Frontal cortex (tissue), 4 donors: ENCODE measurements at places on chromosomes 16 and 17.
A peak's percentile ranks its signal among the peaks of the same experiment; 100 is the strongest.

- DNase-seq: no peak
These were observed 405.6 kb upstream of the TOM1L1 start for GRCh38 chr17:54494721-54495715.

DNA sequence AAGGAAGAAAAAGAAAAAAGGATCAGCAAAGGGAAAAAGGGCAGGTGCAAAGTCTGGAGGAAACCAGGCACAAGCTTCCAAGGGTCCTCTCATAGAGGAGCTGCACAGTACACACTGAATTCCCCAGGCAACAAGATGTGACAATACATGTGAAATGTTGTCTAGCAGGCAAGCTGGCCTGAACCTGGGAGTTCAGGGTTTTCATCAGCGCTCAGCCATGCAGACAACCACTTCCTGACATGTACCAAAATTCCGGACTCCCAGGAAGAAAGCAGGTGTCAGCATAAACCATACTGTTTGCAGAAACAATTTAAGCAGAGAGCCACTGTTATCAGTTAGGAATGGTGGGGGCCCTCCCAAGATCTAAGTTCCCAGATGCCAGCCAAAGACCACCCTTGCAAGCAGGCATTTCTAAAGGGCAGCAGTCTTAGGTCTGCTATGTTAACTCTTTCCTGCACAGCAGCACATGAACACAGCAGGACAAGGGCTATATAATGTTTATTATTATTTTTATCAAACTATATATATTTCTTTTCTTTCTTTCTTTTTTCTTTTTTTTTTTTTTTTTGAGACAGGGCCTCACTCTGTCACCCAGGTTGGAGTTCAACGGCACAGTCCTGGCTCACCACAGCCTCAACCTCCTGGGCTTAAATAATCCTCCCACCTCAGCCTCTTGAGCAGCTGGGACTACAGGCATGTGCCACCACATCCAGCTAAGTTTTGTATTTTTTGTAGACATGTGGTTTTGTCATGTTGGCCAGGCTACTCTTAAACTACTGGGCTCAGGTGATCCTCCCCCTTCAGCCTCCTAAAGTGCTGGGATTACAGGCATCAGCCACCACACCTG lies 10.1 kb downstream of the TK2 start:
- no peak for DNase-seq

GRCh38 chr17:50310455-50311111 lies 35.3 kb upstream of the XYLT2 start:
- DNase-seq: no peak

GRCh38 chr17:41589301-41589700 lies 2.6 kb upstream of the KRT14 start:
- DNase-seq: no peak

DNA sequence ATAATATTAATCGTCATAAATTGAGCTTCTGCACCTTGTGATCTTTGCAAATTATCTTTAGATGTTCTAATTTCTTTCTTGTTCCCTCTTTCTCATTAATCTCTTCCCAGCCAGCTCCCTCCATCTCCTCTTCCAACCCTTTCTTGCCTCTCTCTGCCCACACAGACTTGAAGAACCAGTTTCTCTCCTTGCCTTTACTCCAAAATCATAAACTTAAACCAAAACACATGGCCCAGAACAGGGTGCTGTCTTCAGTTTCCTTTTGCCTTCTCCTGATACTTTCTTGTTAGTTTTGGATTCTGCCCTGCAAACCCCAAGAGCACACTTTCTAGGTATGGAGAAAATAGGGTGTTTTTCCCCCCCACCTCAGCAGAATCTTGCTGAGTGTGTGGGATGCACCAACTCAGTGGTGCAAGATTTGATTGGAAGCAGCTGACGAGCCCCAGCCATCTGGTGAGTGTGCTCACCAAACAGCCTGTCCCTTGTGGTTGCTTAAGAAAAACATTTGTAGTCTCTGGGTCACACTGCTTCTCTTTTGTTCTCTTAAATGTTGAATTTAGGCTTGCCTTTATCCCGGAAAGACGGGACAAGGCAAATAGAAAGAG lies 175.8 kb upstream of the MAF start:
- DNase-seq: no peak

DNA sequence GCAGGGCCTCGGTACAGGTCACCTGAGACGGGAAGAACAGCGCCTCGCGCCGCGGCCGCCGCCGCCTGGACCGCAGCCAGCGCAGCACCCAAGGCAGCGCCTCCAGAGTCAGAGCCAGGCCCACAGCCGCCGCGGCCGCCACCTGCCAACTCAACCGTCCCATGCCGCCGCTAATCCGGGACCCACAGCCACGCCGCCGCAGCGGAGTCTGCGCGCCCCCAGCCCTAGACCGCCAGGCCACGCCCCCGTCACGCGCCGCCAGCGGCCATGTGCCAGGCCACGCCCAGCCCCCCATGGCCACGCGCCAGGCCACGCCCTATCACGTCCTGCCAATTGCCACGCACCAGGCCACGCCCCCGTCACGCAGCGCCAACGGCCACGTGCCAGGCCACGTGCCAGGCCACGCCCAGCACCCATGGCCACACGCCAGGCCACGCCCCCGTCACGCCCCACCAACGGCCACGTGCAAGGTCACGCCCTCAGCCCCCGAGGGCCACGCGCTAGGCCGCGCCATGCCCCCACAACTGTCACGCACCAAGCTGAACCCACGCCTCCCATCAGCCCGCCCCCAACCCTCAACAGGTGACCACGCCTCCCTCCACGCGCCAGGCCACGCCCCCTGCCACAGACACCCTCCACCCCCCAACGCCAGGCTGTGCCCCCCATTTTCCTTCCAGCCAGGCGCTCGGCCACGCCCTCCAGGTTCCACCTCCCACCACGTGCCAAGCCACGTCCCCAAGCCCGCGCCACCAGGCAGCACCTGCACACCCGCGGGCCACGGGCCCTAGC lies at the start of gene PLD6:
Gene PLD6 (minus strand): TSS at position 210 of the 789 bp plus-strand sequence. CDS start 47 bp downstream, at position 163.
- peak; percentile 83 for DNase-seq

GRCh38 chr16:64061621-64062020 lies 1060.2 kb downstream of the CDH11 start:
- no peak for DNase-seq

DNA sequence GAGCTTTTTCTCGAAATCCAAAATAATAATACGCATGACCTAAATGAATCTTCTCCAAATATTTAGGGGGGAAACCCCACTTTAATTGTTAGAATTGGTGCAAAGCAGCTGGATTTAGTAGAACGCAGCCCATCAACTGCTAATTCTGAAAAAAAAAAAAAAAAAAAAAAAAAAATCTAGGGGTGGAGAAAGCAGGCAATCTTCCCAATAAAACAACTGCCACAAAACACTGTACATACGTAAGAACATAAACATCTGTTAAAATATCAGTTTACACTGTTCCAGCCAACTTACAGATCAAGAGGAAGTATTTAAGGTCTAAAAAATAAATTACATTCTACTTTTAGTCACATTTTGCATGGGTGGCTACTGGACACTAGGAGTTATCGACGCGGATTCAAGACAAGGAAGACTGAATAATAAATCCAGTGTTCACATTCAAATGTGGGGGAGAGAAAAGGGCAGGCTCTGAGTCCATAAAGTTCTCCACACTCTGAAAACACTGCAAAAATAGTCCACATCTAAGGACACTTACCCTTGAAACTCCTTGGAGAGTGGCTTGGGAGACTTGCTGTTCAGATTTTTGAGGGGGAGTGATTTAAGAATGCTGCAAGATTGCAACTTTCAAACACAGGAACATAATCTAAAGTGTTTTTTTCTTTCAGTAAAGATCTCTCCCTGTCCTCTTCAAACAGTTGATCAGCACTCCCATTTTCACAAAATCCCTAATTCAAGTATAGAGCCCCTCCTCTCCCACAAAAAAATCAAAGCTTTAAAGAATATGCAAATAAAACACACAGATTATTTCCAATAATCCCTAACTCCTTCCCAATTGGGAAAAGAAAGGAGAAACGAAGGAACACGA lies 1.3 kb downstream of the APPBP2 start:
- no peak for DNase-seq

- DNase-seq: no peak
These were observed 23.0 kb upstream of the GNA13 start for GRCh38 chr17:65079489-65079900.

DNA sequence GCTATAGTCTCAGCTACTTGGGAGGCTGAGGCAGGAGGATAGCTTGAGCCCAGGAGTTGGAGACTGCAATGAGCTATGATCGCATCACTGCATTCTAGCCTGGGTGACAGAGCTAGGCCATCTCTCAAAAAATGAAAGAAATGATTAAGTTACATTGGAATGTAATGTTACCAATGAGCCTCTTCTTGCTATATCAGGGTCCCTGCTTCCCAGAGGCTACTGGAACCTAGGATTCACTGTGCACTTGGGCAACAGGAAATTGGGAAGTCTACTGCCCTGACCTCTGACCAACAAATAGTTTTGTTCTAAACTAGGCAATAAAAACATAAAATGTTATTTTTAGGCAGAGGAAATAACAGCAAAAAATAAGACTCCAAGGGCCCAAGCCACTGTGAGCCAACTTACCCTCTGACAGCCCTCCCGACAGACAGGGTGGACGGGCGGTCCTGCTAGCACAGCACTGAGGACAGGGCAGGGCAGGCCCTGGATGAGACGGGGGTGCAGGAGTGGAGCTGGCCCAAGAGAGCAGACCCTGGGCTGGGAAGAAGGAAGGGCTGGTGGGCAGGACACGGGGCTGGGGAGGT lies 27.5 kb downstream of the NSMCE1 start:
- no peak for DNase-seq

DNA sequence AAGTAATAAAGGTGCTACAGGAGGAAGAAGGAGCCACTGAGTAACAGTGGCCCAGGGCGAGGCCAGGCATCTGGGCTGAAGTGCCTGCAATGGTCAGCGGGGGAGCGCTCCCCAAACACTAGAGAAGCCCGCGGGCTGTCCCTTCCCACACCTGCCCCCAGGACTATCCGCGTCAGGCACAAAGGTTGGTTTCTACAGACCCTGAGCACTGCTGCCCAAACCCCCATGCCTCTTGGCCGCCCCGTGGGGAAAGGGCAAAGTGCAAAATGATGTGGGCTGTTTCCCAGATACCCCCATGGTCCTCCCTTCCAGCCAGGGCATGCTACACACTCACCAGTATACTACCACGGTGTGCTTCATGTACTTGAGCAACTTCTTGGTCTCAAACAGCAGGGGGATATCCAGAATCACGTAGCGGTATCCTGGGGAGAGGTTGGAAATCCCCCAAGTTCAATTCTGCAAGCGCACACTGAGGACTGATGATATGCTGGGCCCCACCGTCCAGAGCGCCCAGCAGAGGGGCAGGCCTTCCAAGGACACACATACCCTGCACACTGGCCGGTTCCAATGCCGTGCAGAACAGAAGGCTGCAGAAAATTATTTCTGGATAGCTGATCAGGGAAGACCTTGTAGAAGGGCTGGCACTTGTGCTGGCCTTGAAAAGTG lies 21.5 kb downstream of the DCAKD start:
- DNase-seq: no peak

- DNase-seq: peak; percentile 67
These were observed 100.6 kb downstream of the ZNF423 start for GRCh38 chr16:49755313-49755620.

DNA sequence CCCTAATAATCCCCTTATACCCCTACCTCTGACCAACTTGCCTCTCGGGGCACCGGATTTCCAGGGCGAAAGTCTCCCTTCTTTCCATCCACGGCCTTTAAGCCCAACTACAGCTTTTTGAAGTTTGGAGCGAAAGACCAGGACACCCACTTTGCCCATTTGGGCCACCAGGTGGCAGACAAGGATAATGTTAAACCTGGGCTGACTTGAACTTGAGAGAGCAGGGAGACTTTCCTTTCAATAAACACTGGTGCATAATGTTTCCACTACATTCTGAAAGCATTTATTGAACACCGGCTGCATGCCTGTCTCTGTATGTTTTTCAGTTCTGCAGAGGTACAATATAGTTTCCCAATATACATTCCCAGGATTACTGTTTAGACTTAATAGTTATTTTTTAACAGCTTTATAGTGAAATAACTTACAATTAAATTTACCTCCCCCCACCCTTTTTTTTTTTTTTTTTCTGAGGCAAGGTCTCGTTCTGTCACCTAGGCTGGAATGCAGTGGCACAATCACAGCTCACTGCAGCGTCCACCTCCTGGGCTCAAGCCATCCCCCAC lies 6.9 kb upstream of the CES3 start:
- DNase-seq: peak; percentile 77

- peak; percentile 6 for DNase-seq
These were observed 136.0 kb upstream of the C17orf78 start for GRCh38 chr17:37239690-37240334.

DNA sequence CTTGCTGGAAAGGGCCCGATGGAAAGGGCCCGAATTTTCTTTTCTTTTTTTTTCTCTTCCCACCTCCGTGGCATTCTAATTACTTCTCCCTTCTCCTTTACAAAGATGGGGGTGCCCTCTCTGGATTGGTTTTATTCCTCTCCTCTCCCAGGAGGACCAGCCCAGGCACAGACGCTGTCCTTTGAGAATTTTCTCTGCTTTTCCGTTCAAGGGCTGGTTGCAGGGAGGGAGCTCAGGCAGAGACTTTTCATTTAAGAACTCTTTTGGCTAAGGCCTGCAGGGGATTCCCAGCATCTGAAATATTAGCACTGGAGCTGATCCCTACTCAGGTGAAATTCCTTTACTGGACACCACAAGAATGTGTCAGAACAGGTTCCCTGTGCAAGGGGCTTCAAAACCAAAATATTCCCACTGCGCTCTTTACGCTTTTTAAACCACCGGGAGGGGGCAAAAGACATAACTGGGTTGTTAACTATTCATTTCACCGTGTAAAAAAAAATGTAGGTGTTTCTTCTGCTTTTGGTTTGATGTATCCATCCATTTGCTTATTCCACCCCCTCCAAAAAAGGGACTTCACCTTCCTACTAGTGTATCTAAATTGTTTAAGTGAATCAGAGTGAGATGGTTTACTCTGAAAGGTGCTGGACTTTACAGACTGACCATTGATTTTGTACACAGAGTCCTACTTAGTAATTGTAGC lies 1.4 kb downstream of the NFAT5 start:
- no peak for DNase-seq

DNA sequence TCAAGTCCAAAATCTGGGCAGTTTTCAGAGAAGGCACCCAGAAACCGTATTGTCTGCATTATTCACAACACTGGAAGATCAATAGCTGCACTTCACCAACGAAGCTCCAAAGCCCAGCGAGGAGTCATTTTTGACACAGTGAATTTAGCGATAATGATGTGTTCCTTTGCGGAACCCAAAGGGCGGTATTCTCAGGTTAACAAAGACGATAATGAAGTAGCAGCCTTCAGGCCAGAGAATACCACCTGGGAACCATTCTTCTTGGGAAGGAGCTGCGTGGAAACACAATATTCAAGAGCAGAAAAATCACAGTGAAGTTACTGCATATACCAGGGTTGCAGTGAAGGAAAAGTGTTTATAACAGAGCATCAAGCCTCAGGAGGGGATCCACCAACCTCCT lies 381.0 kb downstream of the TOX3 start:
- no peak for DNase-seq

GRCh38 chr17:82697808-82698064 lies 762 bp downstream of the RAB40B start:
- DNase-seq: no peak

GRCh38 chr17:70636517-70637133 lies 467.3 kb downstream of the KCNJ2 start:
- DNase-seq: peak; percentile 36

- no peak for DNase-seq
These were observed 175.9 kb upstream of the SALL1 start for GRCh38 chr16:51327001-51327400.
